Suppressor macrophage treated with lipopolysaccharide for 1 hour (primary cell): ENCODE measurements at places on chromosomes 4 and X.

GRCh38 chr4:177229331-177229730, 80.3 kb upstream of the NEIL3 start:
- peak; percentile 19 for DNase-seq

GRCh38 chrX:53312946-53313727, 31.8 kb upstream of the IQSEC2 start:
- peak; percentile 70 for DNase-seq

- peak; percentile 92 for DNase-seq
Observed at GRCh38 chr4:40292313-40292759, 42.8 kb upstream of the CHRNA9 start.

DNA sequence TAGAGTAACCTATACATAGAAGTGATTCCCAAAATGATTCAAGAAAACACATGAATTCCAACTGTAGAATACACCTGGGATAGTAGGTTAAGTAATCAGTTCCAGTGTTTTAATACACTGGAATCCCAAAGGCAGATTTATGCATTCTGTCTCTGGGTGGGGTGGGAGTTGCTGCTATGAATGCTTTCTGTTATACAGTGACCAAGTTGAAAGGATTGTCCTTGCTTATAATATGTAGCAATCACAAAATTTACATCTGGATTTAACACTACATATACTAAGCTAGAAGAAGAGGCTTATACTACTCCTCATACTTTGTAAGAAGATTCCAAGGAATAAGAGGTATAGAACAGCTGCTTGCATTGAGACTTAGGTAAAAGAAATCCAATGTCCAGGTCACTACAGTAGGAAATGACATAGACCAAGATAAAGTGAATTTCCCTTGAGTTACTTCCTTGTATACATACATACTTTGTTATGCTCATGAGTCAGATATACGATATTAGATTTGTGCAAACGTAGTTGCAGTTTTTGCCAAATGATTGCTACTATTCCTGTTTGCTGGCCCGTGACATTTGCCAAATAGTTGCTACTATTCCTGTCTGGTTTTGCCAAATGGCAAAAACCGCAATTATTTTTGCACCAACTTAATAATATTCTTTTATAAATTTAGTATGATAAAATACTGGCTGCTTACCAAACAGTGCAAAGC, 210.5 kb upstream of the DIAPH2 start:
- DNase-seq = no peak

GRCh38 chr4:149836546-149836945, 20.9 kb upstream of the IQCM start:
- no peak for DNase-seq

GRCh38 chr4:159023741-159024140, 79.1 kb upstream of the RAPGEF2 start:
- no peak for DNase-seq

DNA sequence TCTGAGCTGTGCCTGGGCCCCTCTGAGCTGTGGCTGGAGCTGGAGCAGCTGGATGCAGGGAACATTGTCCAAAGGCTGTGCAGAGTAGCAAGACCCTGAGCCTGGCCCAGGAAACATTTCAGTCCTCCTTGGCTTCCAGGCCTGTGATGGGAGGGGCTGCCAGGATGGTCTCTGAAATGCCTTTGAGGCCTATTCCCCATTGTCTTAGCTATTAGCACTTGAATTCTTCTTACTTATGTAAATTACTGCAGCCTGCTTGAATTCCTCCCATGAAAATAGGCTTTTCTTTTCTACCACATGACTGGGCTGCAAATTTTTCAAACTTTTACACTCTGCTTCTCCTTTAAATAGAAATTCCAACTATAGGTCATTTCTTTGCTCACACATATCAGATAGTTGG, 349.8 kb upstream of the KLHL4 start:
- no peak for DNase-seq

GRCh38 chr4:118388606-118389005, 35.8 kb upstream of the PRSS12 start:
- no peak for DNase-seq

DNA sequence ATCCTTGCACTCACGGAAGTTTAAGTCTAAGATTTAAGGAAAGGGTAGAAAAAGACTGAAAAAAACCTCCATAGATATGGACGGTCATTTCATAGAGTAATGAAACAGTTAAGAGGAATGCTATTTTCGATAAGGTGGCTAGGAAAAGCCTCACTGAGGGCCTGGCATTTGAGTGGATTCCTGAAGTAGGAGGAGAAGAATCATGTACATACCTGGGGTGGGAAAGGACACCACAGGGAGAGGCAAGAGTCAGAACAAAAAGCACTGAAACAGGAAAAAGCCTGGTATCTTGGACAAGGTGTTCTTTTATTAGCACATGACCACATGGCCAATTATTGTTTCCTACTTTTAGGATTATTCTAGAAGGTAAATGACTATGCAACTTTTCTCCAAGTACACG, 547.2 kb upstream of the DIPK2B start:
- DNase-seq = no peak

- no peak for DNase-seq
Observed at GRCh38 chr4:41797260-41797659, 48.7 kb upstream of the PHOX2B start.

- no peak for DNase-seq
Observed at GRCh38 chr4:6674500-6675149, 19.1 kb upstream of the S100P start.

GRCh38 chrX:140821280-140821679, 111.7 kb downstream of the LINC00632 start:
- DNase-seq = no peak

DNA sequence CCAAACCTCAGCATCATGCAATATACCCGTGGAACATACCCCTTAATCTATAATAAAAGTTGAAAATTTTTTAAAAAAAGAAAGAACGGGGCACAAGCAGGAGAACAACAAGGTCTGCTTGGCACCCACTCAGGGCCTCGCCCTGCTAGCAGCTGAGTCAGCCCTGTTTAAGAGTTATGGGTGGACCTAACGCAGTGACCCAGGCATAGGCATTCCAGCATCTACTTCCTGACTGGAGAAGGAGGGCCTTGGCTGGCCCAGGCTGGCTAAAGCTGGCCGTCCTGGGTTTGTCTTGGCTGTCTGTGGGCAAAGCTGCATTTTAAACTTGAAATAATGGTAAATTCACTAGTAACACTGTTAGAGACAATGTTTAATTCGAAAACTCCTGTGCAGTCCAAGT, 236.7 kb upstream of the PGRMC2 start:
- peak; percentile 18 for DNase-seq

DNA sequence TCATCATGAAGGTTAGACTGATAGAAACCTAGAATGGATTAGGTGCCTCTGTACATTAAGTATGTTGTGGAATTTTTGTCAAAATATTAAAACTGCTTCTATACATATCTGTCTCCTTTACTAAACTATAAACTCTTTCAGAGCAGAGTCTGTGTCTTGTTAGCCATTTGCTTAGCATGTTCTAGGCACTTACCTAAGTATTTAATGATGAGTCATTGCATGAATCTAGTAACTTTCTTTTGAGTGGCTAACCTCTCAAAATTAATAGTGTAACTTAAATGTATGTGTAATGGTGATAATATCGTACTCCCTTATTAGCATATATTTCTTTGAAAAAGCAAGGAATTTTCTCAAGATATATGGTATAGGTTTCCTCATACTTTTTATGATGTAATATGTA, 57.8 kb downstream of the RAP1GDS1 start:
- no peak for DNase-seq

GRCh38 chrX:141405853-141406492, 163.7 kb upstream of the SPANXC start:
- no peak for DNase-seq

- DNase-seq = peak; percentile 1
Observed at GRCh38 chr4:45350438-45350837, 624.1 kb upstream of the GNPDA2 start.

DNA sequence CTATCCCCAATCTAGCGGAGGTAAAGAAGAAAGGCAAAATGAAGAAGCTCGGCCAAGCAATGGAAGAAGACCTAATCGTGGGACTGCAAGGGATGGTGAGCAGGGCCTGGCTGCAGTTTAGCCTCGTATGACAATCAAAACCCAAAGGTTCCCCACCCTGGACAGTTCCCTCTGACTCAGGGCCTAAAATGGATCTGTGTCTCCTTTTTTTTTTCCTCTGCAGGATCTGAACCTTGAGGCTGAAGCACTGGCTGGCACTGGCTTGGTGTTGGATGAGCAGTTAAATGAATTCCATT, 986 bp downstream of the HDAC6 start:
- no peak for DNase-seq

GRCh38 chr4:171588764-171589163, 224.4 kb upstream of the GALNTL6 start:
- DNase-seq = no peak

GRCh38 chrX:8049827-8050226, 121.2 kb downstream of the VCX2 start:
- DNase-seq = no peak

DNA sequence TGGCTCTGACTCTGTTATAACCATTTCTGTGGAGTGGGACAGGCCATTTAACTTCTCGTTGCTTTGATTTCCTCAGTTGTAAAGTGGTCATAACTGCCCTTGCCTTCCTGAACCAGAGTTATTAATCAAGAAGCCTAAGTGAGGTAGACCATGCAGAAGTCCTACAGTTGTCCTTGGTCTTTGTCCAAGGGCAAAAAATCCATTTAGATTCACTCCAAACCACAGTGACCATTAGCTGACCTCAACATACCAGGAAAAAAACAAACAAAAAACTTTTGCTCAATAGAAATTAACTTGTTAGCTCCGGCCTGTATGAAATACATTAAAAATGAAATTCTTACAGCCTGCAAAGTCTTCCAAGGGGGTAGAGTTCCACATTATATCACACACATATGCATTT, 52.7 kb downstream of the TBC1D9 start:
- DNase-seq = no peak
